Neural progenitor cell (in vitro differentiated cells): ENCODE measurements at places on chromosomes 1 and 21. TPM values are rescaled to one million over a fixed set of nuclear protein-coding genes. Genes with fewer than 3 reads are reported as not detected.

GRCh38 chr1:167716000-167716271, 5.8 kb upstream of the MPZL1 start:
- DNase-seq: no peak

GRCh38 chr21:39843916-39844315, 23.3 kb upstream of the PCP4 start:
- DNase-seq: no peak

DNA sequence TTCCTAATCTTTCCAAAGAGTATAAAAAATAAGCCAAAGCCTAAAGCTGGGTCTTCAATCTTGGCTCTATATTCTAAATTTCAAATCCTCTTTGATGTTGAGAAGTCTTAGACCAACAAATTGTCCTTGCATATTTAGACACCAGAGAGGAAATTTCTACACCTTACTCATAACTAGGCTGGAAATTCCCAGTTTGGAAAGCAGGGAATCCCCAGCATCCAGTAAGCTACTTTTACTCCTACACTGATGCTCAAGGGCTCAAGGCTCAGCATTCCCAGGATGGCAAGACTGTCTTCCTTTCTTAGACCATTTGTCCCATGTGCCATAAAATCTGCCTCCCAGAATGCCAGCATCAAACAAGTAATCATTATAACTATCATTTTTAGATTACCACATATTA, 28.3 kb downstream of the PRDX6 start:
- no peak for DNase-seq

CFHR3 gene
- total RNA-seq: 4.8 and 20.9 TPM in 2 replicates

- no peak for DNase-seq
Measured at GRCh38 chr1:207463021-207463420, 8.9 kb downstream of the CR2 start.

GRCh38 chr1:238205045-238205662, 314.4 kb upstream of the ZP4 start:
- DNase-seq: no peak

DNA sequence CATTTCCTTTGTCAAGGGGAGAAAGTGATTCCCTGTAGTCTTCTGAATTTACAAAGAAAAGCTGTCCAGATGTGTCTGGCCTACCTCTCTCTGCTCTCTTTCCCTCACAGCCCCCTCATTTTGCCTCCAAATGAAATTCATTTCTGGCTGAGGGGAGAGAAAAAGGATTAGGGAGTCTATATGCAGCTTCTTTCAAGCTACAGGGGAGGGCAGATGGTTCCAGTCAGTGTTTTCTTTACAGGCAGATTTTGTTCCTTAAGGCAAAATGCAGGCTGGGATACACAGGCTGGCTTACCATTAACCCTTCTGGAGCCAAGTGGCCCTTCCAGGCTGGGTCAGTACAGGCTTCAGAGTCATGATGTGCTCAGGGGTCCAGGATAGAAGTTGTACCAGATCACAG, 198.1 kb upstream of the USP24 start:
- DNase-seq: no peak

CACHD1 gene
- 49.9 and 61.0 TPM in 2 replicates for total RNA-seq

DNA sequence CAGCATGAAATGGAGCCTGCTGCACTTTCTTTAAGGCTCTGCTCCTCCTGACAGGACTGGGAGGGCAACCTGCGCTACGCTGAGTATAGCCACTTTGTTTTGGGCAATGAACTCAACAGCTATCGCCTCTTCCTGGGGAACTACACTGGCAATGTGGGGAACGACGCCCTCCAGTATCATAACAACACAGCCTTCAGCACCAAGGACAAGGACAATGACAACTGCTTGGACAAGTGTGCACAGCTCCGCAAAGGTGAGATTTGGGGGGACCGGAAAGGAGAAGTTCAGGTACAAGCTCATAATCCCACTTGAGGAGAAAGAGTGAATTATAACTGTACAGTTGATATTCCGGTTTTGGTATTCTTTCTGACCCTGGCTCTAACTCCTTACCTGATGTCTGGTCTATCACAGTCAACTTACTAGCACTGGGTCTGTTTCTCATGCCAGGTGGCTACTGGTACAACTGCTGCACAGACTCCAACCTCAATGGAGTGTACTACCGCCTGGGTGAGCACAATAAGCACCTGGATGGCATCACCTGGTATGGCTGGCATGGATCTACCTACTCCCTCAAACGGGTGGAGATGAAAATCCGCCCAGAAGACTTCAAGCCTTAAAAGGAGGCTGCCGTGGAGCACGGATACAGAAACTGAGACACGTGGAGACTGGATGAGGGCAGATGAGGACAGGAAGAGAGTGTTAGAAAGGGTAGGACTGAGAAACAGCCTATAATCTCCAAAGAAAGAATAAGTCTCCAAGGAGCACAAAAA, 5.4 kb downstream of the ANGPTL7 start:
- no peak for DNase-seq

OR2L13 gene
- total RNA-seq: not detected in 2 replicates

- DNase-seq: peak; percentile 41
Measured at GRCh38 chr1:223712850-223713474, 623 bp downstream of the CAPN2 start.

GRCh38 chr1:113784104-113784779, 25.0 kb upstream of the PHTF1 start:
- no peak for DNase-seq

DNA sequence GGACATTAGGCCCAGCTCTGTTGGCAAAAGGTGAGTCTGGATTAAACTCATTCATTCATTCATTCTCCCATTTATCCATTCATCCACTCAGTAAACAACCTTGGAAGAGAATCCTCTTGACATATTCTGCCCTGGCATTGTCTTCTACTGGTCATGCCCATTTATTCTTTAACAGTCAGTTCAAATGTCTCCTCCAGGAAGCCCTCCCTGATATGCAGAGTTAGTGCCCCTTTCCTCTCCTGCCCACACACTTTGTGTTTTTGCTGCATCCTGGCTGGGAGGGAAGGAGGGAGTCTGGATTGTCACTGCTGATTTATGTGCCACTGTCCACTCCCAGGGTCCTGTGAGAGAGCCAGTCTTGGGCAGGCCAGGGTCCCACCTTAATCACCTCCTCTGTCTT, 600.3 kb downstream of the MATN1 start:
- DNase-seq: no peak

- DNase-seq: no peak
Measured at GRCh38 chr1:150543500-150544143, 5.6 kb upstream of the ADAMTSL4 start.

ATPAF1 gene
- 65.1 and 79.3 TPM in 2 replicates for total RNA-seq

G0S2 gene
- total RNA-seq: 0.93 TPM in 1 of 2 replicates, not detected in the other

DFFA gene
- 57.6 and 58.5 TPM in 2 replicates for total RNA-seq

GRCh38 chr1:38690790-38691449, 168.7 kb downstream of the RRAGC start:
- no peak for DNase-seq

GRCh38 chr1:171530676-171531075, 45.3 kb downstream of the PRRC2C start:
- no peak for DNase-seq

ANXA9 gene
- total RNA-seq: 0.77 TPM in 1 of 2 replicates, not detected in the other

DNA sequence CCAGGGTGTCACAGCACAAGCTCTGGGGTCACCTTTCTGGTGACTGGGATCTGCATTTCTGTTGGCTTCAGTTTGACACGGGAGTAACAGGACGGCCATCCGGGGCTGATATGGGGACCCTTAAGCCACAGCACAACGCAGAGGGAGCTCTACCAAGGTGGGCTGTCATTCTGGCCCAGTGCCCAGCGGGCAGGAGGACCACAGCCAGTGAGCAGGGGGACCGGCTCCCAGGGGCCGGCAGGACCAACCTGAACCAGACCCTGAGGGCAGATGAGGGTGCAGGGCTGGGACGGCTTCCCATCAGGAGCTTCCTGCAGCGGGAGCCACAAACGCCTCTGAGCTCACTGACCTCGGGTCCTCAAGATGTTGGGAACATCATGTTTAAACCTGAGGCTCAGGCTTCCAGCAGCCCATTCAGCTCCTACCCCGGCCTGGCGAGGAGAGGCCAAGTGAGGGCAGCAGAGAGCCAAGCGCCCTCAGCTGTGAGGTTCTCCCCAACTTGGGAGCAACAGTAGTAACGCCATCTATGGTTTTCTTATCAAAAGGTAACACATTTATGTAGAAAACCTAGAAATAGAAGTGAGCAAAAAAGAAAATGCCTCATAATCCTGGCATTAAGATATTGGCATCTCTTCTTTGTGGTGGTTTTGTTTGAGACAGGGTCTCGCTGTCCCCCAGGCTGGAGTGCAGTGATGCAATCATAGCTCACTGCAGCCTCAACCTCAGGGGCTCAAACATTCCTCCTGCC, 26.8 kb downstream of the TMEM201 start:
- peak; percentile 70 for DNase-seq

GRCh38 chr1:231515748-231516147, 12.7 kb upstream of the TSNAX start:
- DNase-seq: no peak

SELP gene
- not detected in 2 replicates for total RNA-seq

DNA sequence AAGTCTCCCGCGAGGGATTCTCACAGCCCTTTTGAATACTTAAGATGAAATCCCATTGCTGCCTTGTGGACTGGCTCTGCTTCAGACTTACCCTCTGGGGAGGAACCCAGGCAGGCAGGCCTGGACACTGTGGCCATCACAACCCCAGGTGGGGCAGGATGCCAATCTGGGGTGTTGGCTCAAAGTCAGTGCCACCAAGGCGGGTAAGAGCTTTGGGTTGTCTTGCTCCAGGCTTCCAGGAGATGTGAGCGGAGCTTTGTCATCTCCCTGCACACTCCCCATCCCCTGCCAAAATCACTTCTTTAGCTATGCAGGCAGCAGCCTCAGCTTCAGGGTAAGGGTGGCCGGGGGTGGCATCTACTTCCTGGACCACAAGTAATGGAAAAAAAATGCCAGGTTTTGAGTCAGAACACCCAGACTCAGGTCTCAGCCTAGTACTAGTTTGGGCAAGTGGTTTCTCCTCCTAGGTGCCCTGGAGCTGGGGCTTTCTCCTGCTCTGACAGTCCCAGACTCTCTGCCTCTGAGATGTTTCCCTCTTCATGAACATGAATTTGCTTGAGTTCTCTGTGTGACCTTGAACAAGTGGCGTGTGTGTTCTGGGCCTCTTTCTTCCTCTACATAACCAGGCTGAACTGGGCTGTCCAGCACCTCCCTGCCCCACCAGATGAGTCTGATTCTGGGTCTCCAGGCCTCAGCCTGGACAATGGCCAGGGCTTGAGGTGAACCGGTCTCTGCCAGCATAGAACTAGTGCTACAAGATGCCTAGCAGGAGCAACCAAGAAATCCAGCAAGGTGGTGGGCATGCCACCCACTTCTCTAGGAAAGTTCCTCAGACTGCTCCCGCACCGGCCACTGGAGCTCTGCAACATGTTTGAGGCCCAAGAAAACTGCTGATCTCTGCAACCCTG, 65.4 kb downstream of the VWA5B1 start:
- DNase-seq: no peak
